CMK (cell line): ENCODE measurements at places on chromosomes 12 and 14.

GRCh38 chr12:64221651-64222008 lies 466 bp downstream of the KICS2 start:
- DNase-seq: peak; percentile 53

GRCh38 chr12:81644503-81644902 lies 114.6 kb downstream of the PPFIA2 start:
- DNase-seq: no peak

GRCh38 chr12:22476133-22476532 lies 68.2 kb downstream of the C2CD5 start:
- no peak for DNase-seq

DNA sequence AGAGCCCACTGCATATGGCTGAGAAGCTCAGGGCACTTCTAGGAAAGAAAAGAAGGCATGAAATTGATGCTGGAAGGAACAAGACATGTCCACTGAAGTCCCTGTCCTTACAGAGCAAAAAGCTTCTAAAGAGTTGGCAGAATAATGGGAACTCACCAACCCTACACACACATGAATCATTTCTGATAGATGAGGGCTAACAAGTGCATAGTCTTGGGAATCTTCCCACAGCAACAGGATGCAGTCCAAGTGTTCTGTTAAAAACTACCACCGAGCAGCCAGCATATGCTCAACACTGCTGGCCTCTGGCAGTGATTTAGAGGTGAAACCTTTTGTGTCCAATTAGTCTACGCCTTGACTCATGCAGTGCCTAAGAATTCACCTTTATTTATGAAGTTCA lies 44.8 kb downstream of the RHOJ start:
- DNase-seq: no peak

DNA sequence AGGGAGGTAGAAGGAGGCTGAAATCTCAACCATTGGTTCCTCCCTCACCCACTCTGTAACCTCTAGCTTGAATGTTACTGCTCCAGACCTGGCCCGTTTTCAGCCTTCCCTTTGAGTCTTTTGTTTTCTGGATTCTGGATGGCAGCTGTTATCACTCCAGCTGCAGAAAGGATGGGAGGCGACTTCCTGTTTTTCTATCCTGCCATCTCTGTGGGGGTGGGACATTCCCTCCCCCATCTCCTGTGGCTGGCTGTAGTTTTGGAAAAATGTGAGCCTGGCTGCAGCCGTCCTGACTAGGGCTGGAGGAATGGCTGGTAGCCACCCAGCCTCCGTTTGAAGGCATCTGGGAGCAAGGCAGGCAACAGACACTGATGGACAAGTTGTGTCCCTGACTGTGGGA lies 2.9 kb upstream of the PPFIBP1 start:
- DNase-seq: peak; percentile 48

- no peak for DNase-seq
Measured at GRCh38 chr12:128745772-128746689, 77.7 kb downstream of the SLC15A4 start.
